ENCODE measurements at places on chromosomes 12 and 14.

- no peak for DNase-seq
Observed at GRCh38 chr14:104680056-104680805, 9.2 kb upstream of the INF2 start.

DNA sequence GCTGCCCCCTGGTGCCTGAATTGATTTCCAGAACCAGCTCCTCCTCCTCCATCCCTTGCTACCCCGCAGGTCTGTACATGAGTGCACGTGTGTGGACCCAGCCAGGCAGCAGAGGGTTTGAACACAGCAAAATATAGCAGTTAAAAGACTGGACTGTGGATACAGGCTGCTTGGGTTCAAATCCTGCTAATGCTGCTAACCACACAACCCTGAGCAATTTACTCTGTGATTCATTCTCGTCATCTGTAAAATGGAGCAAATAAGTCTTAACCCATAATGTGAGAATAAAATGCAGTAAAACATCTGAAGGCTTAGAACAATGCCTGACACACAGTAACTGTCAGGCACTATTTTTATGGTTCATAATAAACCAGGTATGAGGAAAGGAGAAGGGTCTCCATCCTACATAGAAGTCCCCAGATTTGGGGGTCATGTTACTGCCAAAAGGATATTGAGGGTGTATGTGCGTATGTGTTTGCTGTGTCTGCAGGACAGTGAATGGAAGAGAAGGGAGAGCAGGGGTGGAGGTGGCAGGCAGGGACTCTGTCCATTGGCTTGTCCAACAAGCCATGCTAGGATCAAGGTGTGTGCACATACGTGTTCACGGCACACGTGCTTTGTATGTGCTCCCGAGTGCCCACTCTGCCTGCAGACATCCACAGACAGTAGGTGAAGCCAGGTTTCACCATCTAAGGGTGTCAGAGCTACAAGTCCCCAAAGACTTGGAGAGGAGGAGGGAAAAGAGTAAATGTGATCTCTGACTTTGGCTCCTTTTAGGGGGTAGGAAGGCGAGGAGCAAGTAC lies 1.5 kb upstream of the STAT6 start:
- no peak for DNase-seq

DNA sequence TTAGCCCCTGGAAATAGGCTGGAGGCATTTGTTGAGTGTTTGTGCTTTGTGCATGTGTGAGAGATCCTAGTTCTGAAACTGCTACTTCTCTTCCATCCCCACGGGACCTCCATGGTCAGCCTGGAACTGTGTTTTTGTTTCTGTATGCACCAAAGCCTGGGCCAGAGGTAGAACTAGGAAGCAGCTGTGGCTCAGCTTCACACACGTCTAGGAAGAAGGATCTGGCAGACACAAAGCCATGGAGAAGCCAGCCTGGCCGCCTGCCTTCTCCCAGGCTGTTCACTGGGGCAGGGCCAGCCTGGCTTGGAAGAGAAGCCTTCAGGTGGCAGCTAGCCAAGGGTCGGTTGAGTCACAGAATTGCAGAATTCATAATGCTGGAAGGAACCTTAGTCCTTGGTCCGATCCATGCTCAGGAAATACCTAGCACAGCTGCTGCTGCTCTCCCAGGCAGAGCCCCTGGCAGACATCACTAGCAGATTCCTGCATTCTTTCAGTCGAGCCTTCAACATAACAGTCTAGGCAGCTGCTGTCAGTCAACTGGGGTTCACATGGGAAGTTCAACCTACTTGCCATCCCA lies 27.0 kb downstream of the RIN3 start:
- peak; percentile 39 for DNase-seq

- no peak for DNase-seq
Observed at GRCh38 chr14:71341156-71341555, 433.9 kb downstream of the PCNX1 start.

- no peak for DNase-seq
Observed at GRCh38 chr12:126483145-126484068, 1418.2 kb downstream of the AACS start.

- no peak for DNase-seq
Observed at GRCh38 chr12:42091769-42092168, 52.9 kb downstream of the GXYLT1 start.

Data from C1 segment of cervical spinal cord (tissue), 14 donors.